ENCODE measurements at places on chromosomes 11 and 22. TPM values are rescaled to one million over a fixed set of nuclear protein-coding genes. Genes with fewer than 3 reads are reported as not detected.
A peak's percentile ranks its signal among the peaks of the same experiment; 100 is the strongest.

DNA sequence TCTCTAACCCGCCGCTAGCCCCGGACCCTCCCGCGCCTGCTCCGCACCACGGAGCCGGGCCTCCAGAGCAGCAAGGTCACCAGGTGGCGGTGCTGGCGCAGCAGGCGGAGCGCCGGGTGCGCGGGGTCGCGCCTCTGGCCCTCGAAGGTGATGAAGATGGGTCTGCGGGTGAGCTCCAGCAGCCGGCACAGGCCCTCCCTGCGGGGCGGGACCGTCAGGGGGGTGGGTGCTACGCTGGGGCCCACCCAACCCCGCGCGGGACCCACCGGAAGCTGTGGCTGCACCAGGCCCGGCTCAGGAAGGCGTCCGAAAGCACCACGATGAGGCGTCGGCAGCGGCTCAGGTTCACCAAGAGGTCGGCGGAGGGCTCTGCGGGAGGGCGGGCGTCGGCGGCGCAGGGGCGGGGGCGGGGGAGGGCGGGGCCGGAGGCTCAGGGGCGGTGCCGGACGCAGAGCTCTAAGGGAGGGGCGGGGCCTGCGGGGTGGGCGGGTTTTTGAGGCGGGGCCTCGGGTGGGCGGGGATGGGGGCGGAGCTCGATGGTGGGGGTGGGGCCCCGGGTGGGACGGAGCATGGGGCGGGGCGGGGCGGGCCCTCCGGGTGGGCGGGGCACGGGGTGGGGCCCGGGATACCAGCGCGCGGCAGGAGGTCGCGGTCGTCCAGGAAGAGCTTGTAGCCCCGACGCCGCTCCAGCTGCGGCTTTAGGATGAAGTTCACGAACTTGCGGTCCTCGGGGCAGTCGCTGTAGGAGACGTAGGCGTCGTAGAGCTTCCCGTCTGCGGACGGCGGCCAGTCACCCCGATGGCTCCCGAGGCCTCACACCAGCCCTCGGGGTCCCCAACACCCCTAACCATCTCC, 7.8 kb downstream of the SIGIRR start:
- peak; percentile 76 for DNase-seq

HORMAD2 gene
- not detected for total RNA-seq

GRCh38 chr22:49753961-49754695, 73.5 kb downstream of the BRD1 start:
- no peak for DNase-seq

- no peak for DNase-seq
Observed at GRCh38 chr22:25911243-25911972, 169.4 kb downstream of the MYO18B start.

FAM111A gene
- total RNA-seq = 33.4 TPM

GRCh38 chr22:41038732-41039131, 53.7 kb upstream of the EP300 start:
- no peak for DNase-seq

- peak; percentile 77 for DNase-seq
Observed at GRCh38 chr11:67354075-67355022, 1.0 kb upstream of the POLD4 start.

GNAZ gene
- total RNA-seq = 21.6 TPM

- DNase-seq = peak; percentile 21
Observed at GRCh38 chr11:68998390-68998911, 14.6 kb downstream of the MRGPRF start.

DNA sequence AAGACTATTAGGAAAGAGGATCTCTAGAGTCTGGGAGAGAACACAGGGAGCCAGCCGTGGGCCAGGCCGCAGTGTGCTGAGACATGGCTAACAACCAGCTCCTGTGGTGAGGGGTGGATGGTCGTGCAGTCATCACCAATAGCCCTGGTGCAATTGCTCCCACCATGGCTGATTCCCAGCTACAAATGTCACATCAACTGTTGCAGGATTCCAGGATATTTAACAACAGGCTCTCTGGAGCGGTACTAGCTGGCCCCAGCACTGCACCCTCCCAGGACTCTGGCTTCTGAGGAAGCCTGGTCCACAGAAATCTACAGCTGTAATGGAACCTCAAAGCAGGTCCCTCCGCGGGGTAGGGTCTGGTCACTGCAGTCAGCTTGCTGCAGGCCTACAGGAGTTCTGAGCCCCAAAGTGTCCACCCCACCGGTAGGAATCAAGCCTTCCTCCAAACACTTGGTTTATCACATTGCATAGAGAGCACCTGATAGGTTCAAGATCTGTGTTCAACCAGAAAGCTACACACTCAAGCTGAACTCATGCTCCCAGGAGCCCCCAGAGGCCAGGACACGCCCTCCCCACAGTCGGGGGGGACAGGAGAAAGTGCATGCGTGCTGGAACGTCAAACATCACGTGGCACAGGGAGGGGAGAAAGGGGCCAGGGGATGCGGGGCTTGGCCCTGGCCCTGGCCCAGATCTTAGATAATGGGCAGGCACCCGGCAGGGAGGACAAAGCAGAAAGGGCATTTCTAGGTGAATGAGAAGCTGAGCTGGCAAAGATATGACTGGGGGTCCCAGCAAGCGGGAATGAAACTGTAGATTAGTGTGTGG, 609.0 kb downstream of the TBC1D22A start:
- DNase-seq = no peak

MUC6 gene
- 3.5 TPM for total RNA-seq

DNA sequence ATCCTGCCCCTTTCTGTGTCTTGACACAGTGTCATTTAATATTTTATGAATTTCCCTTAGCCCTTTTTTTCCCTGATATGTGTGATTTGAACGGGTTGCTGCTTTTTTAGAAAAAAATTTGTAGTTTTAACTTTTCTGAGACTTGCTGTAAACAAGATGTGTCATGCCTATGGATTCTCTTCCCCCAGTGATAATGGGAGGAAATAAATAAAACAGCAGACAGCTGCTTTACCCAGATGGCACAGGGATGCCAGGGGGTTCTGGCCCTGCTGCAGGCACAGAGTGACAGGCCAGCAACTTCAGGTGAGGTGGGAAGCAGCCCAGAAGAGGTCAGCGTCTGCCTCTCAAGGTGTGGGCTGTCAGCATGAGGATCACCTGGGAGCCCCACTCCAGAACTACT, 266.9 kb downstream of the KIRREL3 start:
- DNase-seq = no peak

RBM14 gene
- 15.1 TPM for total RNA-seq

- no peak for DNase-seq
Observed at GRCh38 chr11:59009661-59010060, 70.4 kb downstream of the GLYATL1 start.

NPTXR gene
- 24.1 TPM for total RNA-seq

GALR3 gene
- not detected for total RNA-seq

OR56A1 gene
- total RNA-seq = not detected

GRCh38 chr22:19714312-19715187, at the start of gene SEPTIN5:
Gene SEPTIN5 (plus strand): TSS chr22:19714503. CDS start chr22:19714589, 86 bp downstream.
- DNase-seq = no peak

Measured in uterus (tissue), 4 donors.